Hepatic stellate cell (primary cell): ENCODE measurements at places on chromosomes 5 and 9.

DNA sequence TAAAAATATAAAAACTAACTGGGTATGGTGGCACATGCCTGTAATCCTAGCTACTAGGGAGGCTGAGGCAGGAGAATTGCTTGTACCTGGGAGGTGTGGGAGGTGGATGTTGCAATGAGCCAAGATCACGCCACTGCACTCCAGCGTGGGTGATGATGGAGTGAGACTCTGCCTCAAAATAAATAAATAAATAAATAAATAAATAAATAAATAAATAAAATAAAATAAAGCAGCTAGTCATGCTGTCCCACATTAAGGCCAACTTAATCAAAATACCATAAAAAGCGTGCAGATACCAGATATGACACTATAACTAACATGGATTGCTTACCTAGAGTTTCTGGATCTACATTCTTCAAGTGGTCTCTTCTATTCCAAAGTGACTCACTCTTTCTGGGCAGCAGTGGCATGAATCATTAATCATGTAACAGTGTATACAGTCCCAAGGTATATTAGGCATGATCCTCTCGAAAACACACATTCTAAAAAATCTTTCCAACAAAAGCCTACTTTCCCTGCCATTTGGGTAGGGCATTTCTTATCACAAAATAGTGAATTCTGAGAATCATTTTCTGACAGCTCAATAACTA, 187.1 kb downstream of the ELAVL2 start:
- no peak for DNase-seq

DNA sequence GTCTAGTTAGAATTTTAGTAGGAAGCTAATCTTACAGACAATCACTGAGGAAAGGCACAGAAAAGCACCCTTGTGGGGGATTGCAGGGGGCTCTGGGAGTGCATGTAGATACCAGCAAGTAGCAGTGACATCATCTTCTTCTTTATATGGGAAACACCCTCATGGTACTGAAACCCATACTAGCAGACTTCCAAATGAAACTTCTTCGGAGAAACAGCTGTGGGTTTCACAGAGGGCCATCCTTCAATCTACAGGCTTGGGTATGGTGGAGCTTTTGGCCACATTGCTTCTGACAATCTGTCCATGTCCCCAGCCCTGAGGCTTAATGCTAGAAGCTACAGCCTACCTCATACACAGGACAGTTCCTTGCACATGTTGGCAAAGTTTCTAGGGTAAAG, 165.2 kb upstream of the NFIB start:
- DNase-seq = no peak

GRCh38 chr5:128099944-128100343, 16.4 kb downstream of the SLC12A2 start:
- no peak for DNase-seq

GRCh38 chr5:75435096-75435495, 76.3 kb downstream of the CERT1 start:
- DNase-seq = no peak

GRCh38 chr9:92971776-92972175, 24.5 kb downstream of the FGD3 start:
- no peak for DNase-seq

DNA sequence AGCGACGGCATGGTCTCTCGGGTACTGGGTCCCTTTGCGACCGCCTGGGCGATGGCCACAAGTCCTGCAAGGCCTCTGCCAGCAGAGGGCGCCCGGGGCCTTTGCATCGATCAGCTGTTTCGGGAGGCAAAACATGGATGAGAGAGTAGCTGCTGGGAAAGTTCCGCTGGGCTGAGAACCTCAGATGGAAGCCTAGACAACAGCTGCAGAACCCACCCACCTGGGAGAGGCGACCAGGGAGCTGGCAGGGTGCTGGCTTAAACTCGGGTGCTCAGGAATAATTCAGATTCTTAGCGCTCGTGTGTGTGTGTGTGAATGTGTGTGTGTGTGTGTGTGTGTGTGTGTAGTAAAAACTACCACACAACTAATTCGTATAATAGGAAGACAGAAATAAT, 50.0 kb downstream of the TRIM32 start:
- peak; percentile 86 for DNase-seq

DNA sequence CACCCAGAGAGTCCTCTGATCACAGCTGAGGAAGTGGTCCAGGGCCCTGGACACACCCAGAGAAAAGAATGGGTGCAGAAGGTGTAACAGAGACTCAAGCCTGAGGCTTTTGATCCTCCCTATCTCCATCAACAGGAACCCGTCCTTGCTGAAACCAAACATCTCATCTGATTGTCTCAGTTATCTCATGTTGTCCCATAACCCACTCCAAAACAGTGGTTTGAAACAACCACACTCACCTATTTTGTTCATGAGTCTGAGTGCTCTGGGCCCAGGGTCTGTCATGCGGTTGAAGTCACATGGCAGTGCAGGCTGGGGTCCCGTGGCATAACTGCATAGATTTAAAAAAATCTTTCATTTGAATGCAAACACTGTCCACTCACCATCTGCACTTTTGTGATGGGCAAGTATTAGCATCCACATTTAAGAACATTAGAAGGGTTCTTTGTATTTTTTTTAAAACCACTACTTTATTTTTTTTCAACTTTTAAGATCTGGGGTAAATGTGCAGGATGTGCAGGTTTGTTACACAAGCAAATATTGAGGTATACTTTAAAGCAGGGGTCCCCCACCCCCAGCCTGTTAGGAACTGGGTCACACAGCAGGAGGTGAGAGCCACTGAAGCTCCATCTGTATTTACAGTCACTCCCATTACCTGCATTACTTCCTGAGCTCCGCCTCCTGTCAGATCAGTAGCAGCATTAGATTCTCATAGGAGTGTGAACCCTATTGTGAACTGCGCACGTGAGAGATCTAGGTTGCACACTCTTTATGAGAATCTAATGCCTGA, 255.8 kb downstream of the ROR2 start:
- DNase-seq = no peak

GRCh38 chr9:7984692-7985091, 185.1 kb upstream of the DMAC1 start:
- DNase-seq = no peak

GRCh38 chr5:150113047-150113744, 26.8 kb upstream of the CSF1R start:
- peak; percentile 57 for DNase-seq

DNA sequence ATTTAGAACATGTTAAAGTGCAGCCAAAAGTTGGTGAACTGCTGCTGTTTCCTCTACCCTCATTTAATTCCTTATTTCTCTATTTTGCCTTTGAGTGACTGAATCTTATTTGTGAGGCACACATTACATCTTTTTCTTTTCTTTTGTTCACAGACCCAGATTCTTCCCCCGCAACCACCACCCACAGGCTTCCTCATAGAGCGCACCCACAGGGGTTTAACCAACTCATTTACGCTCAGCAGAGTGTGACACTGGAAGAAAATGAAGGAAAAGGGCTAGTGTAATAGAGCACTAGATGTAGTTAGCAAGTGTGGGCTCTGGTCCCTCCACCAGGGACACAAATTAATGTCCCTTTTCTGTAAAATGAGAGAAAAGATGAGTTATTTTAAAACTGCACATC, 200.7 kb downstream of the PARP8 start:
- no peak for DNase-seq
